ENCODE measurements at places on chromosomes 11 and 22.

GRCh38 chr22:29872989-29873388 lies 10.0 kb upstream of the MTMR3 start:
- DNase-seq: no peak

DNA sequence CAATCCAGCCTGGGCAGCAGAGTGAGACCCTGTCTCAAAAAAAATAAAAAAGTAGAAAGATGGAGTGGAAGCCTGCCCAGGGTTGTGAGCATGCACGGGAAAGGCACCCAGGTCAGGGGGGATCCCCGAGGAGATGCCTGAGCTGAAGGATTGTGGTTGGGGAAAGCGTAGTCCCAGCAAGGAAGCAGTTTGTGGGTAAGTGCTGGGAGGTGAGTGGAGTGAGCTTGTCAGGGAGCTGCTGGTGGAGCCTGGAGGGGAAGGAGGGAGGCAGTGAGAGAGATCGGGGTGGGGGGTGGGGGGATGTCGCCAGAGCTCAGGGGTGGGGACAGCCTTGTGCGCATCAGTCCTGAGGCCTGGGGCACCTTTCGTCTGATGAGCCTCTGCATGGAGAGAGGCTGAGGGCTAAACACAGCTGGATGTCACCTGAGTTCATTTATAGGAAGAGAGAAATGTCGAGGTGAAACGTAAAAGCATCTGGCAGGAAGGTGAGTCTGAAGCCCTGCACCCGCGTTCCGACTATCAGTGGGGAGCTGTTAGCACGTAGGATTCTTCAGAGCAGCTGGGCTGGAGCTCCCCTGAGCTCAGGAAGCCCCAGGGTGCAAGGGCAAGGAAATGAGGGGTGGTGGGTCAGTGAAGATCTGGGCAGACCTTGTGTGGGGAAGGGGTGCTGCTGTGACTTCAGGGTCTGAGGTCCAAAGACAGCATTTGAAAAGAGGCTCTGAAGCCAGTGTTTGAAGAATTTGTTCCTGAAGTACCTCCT lies 10.2 kb downstream of the TMEM121B start:
- DNase-seq: no peak

GRCh38 chr11:103464420-103464819 lies 355.2 kb downstream of the DYNC2H1 start:
- no peak for DNase-seq

GRCh38 chr11:123601136-123601535 lies 53.3 kb downstream of the SCN3B start:
- peak; percentile 20 for DNase-seq

GRCh38 chr11:77100166-77101042 lies 2.2 kb upstream of the OMP start:
- DNase-seq: no peak

DNA sequence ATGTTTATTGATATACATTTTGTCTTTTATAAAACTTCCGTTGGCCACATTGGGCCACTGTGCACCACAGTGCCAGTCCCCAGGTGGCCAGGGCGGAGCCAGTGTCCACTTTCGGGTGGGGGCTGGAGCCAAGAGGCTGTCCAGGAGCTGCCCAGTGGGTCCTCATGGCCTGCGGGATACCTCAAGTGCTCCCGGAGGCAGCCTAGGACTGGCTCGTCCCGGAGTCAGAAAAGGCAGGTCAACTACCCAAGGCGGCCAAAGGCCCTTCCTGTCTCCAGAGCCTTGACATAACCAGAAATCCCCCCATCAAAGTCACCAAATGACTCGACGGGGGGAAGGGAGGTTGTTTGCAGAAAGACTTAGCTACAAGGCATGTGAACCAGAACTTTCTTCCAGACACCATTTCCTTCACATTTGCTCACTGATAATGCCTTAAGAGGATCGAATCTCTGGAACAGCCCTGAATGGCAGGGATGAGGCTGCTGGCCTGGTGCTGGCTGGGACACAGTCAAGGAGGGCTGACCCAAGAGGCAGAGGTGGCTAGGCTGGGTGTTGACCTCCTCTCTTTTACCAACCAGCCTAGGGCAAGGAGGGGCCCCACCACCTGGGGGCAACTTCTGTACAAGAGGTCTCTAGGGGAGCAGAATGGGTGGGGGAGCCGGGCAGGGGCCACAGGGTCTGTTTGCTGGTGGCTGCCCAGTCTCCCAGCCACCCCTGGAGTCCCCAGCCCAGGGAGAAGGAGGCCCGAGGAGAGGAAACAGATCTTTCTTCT lies 8.4 kb downstream of the MRGPRF start:
- DNase-seq: no peak

- DNase-seq: no peak
These were observed 4.4 kb downstream of the TMEM121B start for GRCh38 chr22:17116572-17117330.
